ENCODE measurements at places on chromosomes 2 and 18.

GRCh38 chr2:84844141-84844540 is 36.7 kb downstream of the TRABD2A start:
- H3K4me1 ChIP-seq = no peaks in the 10 kb centered on the region
- no peaks in the 10 kb centered on the region for H3K27me3 ChIP-seq
- H3K36me3 ChIP-seq = no peaks in the 10 kb centered on the region
- no peak overlapping the region for H3K4me3 ChIP-seq
- no peak overlapping the region for H3K27ac ChIP-seq

GRCh38 chr18:54737986-54738385 is 90.3 kb upstream of the RAB27B start:
- H3K4me3 ChIP-seq = no peak overlapping the region
- no peaks in the 10 kb centered on the region for H3K27me3 ChIP-seq
- no peaks in the 10 kb centered on the region for H3K4me1 ChIP-seq
- H3K27ac ChIP-seq = no peak overlapping the region
- no peak for DNase-seq
- no peaks in the 10 kb centered on the region for H3K36me3 ChIP-seq

DNA sequence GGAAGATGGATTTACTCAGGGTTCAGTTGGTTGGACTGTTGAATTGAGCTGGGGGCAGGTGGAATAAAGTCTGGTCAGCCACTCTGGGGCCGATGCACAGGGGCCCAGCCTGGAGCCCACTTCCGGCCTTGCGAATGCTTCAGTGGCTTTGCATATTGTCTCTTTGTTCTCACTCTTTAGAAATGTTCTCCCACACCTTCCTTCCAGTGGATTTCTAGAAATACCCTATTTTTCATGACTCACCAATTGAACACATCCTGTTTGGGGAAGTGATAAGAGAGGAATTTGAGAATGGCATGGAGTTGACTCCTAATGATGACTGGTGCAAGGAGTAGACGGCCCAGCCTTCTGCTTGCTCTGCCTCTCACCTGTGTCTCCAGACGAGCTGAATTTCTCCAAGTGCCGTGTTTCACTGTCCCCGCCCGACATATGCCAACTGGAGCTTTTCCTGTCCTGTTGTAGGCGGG is 28.1 kb downstream of the ASAP2 start:
- H3K4me3 ChIP-seq = no peak overlapping the region
- peaks cover 37% of the 10 kb centered on the region for H3K4me1 ChIP-seq
- H3K27ac ChIP-seq = peak overlapping the region; percentile 83
- H3K36me3 ChIP-seq = no peaks in the 10 kb centered on the region

DNA sequence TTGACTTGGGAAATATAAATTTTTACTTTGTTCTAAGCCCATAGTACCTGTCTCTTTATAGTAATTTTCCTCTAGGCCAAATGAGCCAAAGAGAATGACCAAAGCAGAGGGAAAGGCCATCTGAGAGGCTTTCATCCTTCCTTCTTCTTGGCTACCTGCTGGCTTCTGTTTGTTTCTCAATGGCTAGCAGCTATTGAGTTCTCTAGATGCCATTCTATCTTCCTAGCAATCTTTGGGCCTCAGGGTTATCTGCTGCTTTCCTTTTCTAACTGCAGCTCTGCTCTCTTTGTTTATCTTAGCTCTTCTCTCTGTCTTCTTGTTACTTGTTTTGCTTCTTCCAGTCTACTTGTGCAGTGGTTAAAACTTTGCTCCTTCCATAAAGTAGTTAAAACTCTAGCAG is 601.1 kb upstream of the NRXN1 start:
- DNase-seq = no peak
- H3K4me1 ChIP-seq = no peaks in the 10 kb centered on the region
- H3K36me3 ChIP-seq = no peaks in the 10 kb centered on the region
- H3K27ac ChIP-seq = no peak overlapping the region

GRCh38 chr2:69356471-69356870 is 30.6 kb downstream of the GFPT1 start:
- DNase-seq = no peak
- no peaks in the 10 kb centered on the region for H3K4me1 ChIP-seq
- no peak overlapping the region for H3K4me3 ChIP-seq
- H3K27ac ChIP-seq = no peak overlapping the region

- no peaks in the 10 kb centered on the region for H3K27me3 ChIP-seq
- no peaks in the 10 kb centered on the region for H3K36me3 ChIP-seq
- no peak for DNase-seq
- no peak overlapping the region for H3K4me3 ChIP-seq
- H3K27ac ChIP-seq = no peak overlapping the region
- H3K4me1 ChIP-seq = no peaks in the 10 kb centered on the region
Observed at GRCh38 chr2:10884574-10884975, 27.2 kb upstream of the KCNF1 start.

- no peak for DNase-seq
- H3K27ac ChIP-seq = no peak overlapping the region
- H3K27me3 ChIP-seq = no peaks in the 10 kb centered on the region
- no peak overlapping the region for H3K4me3 ChIP-seq
- H3K4me1 ChIP-seq = no peaks in the 10 kb centered on the region
- H3K36me3 ChIP-seq = no peaks in the 10 kb centered on the region
Observed at GRCh38 chr2:55595536-55595935, 21.9 kb downstream of the PPP4R3B start.

- no peak for DNase-seq
- no peaks in the 10 kb centered on the region for H3K36me3 ChIP-seq
- H3K27ac ChIP-seq = no peak overlapping the region
- H3K4me3 ChIP-seq = no peak overlapping the region
Observed at GRCh38 chr18:8943900-8944870, 158.3 kb upstream of the NDUFV2 start.

DNA sequence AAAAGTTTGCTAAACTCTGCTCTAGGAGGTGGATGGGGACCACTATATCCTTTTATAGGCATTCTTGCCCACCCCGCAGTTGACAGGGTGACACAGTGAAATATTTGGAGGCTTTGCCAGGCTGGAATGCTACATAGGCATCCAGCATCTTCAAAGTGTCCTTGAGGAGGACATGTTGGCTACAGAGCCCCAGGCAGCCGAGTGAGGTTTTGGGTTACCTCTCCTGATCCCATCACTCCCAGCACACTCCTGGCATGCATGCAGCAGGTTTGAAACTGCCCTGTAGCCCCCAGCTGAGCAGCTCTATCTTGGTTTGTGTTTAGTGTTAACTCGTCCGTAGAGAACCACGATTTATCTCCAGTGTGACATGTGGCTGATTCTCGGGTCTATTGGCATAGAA is 7.3 kb downstream of the FOSL2 start:
- no peak for DNase-seq
- H3K27me3 ChIP-seq = no peaks in the 10 kb centered on the region
- no peaks in the 10 kb centered on the region for H3K36me3 ChIP-seq
- H3K4me1 ChIP-seq = peaks cover 25% of the 10 kb centered on the region
- H3K27ac ChIP-seq = peak overlapping the region; percentile 99

DNA sequence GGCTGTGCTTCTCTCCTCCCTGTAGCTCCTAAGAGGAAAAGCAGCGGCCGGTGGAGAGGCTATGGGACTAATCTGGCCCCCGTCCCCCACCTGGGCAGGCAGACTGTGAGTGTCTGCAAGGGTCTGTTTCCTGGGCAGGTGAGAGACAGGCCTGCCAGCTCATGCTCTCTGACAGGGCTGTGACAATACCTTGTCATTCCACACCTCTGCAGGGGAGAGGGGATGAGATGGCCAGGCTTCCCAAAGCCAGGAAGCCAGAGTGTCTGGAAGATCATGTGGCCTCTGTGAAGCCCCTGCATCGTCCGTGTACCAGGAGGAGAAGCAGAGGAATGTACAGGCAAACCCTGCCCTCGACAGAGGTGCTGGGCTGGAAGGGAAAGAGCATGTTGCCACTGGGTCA is 142.5 kb upstream of the GATA6 start:
- DNase-seq = no peak
- H3K36me3 ChIP-seq = no peaks in the 10 kb centered on the region
- no peaks in the 10 kb centered on the region for H3K27me3 ChIP-seq
- no peak overlapping the region for H3K4me3 ChIP-seq

GRCh38 chr2:204015118-204015843 is 78.7 kb downstream of the ICOS start:
- H3K4me3 ChIP-seq = no peak overlapping the region
- no peak overlapping the region for H3K27ac ChIP-seq

DNA sequence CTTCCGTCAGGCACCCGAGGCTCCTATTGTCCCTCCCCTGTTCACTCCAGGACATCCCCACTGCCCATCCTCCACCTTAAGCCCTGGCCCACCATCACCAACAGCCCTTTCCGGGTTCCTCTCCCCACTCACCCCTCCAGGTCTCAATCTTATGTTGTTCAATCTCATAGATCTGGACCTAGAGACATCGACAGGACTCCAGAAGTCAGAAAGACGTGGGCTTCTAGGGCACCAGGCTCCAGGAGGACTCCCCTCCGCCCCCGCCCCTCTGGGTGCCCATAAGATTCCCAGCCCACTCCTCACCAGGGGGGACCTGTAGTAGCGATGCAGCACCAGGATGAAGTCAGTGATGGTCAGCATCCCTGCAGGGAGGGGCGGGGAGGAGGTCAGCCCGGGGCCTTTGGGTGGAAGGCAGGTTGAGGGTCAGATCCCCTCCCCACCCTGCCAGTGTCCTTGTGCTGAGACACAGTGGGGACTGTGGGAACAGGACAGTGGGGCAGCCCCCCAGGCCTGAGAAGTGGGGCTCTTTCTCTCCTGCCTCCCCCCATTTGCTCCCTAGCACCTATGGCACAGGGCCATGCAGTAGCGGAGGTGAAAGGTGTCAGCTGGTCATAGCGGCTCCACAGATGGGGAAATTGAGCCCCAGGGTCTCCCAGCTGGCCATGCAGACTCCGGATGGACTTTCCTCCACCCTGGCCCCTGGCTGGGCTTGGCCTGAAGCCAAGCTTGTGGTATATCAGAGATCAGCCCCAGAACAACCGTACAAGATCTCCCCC is 3.7 kb downstream of the PRKAG3 start:
- no peak overlapping the region for H3K27ac ChIP-seq
- no peaks in the 10 kb centered on the region for H3K36me3 ChIP-seq
- no peak overlapping the region for H3K4me3 ChIP-seq
- DNase-seq = no peak

DNA sequence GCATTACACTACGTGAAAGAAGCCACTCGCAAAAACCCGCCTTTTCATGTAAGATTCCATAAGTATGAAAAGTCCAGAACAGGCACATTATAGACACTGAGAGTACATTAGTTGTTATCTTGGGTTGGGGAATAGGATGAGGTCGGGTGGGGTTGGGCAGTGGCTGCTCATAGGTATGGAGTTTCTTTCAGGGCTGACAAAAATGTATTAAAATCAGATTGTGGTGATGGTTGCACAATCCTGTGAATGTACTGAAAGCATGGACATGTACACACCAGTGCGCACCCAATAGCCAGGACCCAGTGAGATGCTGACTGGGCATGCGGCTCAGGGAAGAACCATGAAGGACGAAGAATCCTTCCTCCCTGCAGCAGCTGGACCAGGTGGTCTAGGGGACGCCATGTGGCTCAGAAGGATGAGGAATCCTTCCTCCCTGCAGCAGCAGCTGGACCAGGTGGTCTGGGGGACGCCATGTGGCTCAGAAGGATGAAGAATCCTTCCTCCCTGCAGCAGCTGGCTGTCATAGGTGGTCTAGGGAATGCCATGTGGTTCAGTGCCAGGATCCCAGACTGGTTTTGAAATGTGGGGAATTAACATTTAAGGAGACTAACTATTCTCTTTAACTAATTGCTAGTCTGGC is 50.1 kb downstream of the MBP start:
- no peaks in the 10 kb centered on the region for H3K27me3 ChIP-seq
- no peaks in the 10 kb centered on the region for H3K36me3 ChIP-seq
- peak overlapping the region; percentile 61 for H3K27ac ChIP-seq
- no peak overlapping the region for H3K4me3 ChIP-seq

DNA sequence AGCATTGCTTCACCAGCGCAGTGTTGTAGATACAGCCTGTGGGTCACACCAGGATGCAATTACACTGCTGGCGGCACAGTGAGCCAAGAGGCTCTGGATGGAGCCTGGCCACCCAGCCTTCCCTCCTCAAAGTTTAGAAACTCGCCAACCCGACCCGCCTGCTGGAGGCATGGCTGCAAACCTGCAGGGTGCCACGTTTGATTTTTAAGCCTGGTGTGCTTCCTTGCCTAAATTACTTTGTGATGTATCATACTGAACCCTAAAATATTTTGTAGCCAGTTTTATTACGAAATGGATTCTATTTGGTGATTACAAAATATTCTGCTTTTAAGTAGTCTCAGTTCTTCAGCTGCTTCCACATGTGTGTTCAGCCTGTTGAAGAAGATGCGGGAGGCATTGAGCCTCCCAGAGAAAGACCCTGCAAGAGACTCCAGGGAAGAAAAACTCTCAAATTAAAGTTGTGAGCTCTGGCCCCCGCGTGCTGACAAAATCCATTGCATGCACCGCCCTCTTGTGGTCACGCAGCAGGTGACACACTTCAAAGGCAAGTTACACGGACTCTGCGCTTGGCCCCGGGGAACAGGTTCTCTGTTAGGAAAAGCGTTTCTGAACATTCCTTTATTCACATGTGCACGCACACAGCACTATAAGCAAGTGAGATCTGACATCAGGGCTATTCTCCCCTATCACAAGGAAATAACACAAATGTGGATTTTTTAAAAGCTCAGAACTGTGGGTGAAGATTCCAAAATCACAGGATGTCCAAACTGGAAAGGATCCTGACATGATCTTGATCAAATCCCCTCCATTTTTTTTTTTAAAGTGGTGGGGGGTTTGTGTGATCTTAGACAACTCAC is 63.0 kb upstream of the TWIST2 start:
- DNase-seq = peak; percentile 79
- H3K27ac ChIP-seq = peak overlapping the region; percentile 58
- no peaks in the 10 kb centered on the region for H3K27me3 ChIP-seq
- H3K4me1 ChIP-seq = no peaks in the 10 kb centered on the region

All from uterus (tissue), 4 donors.